ENCODE measurements at places on chromosomes 1 and 21.

DNA sequence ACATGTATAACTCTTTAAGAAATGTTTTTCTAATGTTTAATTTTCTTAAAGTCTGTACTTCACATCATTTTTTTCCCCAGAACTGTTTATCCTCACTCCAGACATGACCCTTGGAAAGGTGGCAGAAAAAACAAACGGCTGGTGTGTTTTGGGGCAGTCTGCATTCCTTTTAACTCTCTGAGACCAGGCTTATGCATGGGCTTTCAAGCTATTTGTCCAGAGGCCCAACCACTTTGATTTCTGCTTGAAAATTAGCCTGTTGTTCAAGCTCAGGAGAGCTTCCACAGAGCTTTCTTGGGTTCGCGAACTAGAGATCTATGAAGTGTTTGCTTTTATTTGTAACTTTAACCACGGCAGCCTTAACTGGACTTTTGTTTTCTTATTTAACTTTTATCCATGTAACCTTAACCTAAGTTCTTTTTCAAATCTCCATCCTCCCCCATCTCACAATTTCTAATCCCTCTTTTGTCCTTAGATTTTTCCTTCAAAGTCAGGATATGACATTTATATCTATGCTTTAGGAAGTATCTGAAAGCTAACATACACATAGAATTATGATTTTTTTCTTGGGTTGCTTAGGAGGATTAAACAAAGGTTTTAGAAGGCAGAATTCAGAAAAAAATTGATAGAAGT lies 111.8 kb downstream of the FGGY start:
- DNase-seq, result no peak

GRCh38 chr1:53576866-53577760 lies 117.9 kb downstream of the DMRTB1 start:
- no peak for DNase-seq

- DNase-seq, result no peak
These were observed 7.3 kb downstream of the KRTAP10-1 start for GRCh38 chr21:44532712-44533111.

- DNase-seq, result no peak
These were observed 6.1 kb downstream of the NPL start for GRCh38 chr1:182795563-182796228.

- no peak for DNase-seq
These were observed 12.1 kb downstream of the MCL1 start for GRCh38 chr1:150567341-150567716.

GRCh38 chr1:27348861-27349783 lies 7.3 kb downstream of the SYTL1 start:
- no peak for DNase-seq

DNA sequence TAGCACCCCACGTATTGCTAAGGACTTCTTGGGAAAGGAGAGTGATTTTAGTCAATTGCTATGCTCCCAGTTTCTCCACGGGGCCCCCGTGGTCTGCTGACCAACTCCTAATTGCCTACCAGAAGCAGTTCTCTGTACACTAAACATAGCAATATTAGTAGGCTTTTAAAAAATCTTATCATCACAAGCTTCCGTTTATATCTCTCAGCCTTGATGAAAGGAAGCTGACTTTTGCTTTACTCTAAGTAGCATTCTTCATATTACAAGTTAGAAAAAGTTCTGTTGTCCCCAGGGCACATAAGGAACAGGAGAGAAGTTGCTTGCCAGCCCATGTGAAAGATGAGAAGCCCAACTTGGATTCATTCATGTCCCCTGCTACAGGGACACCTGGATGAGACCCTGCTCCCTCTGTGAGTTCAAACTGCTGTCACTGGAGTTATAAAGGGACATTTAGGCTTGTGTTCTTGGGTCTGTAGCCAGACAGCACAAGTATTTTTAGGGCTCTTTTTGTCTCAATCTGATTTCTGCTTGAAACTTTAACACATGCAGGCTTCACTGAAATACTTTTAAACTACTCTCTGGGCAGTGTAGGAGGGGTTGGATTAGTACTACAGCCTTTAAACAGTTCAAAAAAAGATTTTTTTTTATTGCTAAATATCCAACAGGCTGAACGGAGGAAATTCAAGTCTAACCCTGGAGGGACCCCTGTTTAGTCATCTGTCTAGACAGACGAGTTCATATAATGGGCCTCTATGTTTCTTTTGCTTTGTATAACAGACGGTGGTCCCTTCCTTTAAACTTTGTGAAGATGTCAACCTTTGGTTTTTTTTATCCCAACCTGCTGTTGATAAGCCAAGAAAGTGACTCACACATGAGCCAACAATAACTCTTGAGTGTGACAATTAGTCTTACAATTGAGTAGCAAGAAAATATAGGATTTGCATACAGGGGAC lies 29.5 kb downstream of the TGFB2 start:
- DNase-seq, result no peak

GRCh38 chr1:117537291-117537920 lies 68.4 kb upstream of the TENT5C start:
- no peak for DNase-seq

DNA sequence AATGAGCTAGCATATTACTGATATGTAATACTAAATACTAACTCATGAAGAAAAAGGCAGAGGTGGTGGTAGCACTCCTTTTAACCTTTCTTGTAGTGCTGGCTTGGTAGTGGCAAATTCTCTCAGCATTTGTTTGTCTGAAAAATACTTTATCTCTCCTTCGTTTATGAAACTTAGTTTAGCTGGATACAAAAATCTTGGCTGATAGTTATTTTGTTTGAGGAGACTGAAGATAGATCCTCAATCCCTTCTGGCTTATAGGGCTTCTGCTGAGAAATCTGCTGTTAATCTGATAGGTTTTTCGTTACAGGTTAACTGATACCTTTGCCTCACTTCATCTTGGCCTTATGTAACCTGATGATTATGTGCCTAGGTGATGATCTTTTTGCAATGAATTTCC lies 87.8 kb downstream of the LYPLAL1 start:
- DNase-seq, result no peak

GRCh38 chr1:191839891-191840290 lies 318.4 kb upstream of the RGS18 start:
- DNase-seq, result no peak

GRCh38 chr1:229643996-229644745 lies 18.1 kb downstream of the URB2 start:
- DNase-seq, result no peak

DNA sequence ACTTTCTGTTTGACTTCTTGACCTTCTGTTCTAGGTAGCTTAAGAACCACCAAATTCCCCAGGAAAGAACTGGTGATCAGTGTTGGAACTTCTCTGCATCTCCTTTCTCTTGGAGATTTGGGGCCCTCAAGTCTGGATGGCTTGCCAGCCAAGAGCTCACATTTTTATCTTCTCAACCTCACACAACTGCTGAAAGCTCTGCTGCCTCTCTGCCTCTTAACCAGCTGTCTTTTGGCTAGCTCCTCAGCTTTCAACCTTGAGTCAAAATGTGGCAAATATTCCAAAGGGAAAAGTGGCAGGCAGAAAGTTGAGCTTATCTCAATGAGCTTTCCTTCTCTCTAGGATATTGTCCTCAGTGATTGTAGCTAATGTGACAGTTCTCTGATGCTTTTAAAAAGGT lies 89.2 kb upstream of the CCDC190 start:
- no peak for DNase-seq

GRCh38 chr1:168829876-168830275 lies 100.9 kb upstream of the DPT start:
- DNase-seq, result no peak

DNA sequence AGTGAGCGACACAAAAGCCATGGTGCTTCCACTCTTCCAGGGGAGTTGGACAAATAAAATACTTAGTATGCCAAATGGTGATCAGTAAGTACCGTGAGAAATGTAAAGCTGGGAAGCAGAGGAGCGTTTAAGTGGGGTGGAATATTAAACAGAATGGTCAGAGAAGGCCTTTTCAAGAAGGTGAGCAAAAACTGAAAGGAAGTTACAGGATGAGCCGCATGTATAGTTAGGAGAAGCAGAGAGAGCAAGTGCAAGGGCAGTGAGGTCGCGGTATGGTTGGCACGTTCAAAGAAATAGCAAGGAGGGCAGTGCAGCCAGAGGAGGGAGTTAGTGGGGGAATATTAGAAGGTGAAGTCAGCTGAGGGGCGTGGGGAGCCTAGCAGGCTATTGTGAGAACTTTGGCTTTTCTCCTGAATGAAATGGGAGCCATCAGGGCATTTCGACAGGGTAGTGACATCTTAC lies 748 bp upstream of the ATP6V0B start:
- DNase-seq, result no peak

GRCh38 chr1:197614916-197615692 lies 160.2 kb downstream of the DENND1B start:
- DNase-seq, result no peak

GRCh38 chr1:159800177-159800930 lies 1.8 kb upstream of the FCRL6 start:
- no peak for DNase-seq

DNA sequence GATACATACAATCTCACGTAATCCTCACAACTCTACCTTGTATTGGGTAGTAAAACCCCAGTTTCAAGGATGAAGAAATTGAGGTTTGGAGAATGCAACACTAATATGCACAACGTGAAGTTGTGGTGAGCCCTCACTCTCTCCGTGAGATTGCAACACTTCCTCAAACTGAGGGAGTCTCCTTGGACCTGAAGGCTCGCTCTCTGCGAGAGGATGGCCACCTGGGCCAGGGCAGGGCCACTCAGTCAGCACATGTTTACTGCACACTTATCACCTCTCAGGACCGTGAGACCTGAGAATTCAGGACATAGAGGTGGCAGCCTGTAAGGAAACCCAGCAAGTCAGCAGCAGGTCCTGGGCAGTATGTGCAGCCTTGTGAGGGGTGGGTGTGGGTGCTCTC lies 8.7 kb downstream of the SH3BP5L start:
- no peak for DNase-seq

DNA sequence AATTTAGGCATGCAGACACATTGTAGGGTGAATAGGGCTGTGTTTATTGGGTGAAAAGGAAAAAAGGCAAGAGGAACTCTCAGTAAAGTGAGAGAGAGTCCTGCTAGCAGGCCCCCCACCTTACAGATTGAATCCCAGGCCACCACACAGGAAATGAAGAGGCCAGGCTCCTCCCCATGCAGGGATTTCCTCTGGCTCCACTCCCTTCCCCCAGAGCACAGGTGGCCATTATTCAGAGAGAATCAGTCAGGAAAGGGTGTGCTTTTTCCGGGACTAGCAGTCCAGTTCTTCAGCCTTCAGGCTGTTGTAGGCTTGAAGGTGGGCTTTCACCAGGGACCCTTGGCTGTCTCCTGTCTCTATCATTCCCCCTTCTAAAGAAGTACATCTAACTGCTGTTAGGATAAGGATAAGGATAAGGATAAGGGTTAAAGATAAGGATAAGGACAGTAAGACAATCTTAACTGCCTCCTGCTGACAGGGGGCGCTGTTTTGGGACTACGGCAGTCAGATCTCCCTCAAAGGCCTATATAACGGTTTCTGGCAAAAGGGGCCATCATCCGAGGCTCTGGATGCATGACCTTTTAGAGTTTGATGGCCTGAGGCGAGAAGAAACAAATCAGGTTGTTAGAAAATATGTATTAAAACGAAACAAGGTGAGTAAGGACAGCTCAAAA lies 26.3 kb downstream of the ZNF648 start:
- no peak for DNase-seq

DNA sequence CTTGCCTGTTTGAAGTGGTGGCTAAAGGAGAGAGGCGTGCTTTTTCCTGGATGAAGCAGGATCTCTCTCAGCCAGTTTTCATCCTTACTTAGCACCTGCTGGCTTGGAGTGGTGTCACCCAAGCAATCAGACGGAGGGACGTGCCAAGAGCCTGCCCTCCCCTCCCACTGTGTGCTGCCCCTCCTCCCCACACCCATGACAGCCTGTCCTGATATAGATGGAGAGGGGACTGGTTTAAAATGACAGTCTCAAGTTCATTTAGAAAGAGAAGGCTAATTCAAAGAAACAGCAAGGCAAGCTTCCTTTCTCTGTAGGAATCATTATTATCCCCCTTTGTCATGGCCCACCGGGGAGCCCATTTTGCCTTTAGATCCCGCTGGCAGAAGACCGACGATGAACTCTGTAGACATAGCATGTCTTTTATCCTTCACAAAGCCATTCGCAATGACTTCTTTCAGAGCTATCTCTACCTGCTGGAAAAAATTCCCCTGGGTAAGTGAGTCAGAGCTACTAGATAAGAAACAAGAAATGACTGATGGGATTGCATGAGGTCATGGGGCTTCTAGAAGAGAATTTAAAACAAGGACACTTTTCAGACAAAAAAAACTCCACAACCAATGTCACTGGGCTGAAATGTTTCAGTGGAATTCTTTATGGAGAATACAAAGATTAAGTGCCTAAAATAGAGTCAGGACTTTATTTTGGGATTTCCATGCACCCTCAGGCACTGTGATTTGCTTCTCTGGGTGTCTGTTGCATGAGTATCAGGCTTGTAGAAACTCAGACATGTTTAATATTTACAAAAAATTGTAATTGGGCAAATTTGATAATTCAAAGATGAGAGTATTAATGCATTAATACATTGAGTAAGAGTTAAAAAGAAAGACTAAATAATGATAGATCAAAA lies at the start of gene NTMT2:
Gene NTMT2 (plus strand): TSS at position 190 of the 907 bp plus-strand sequence. CDS start 149 bp downstream, at position 339.
- DNase-seq, result no peak

GRCh38 chr1:32100807-32101708 lies 6.8 kb upstream of the KPNA6 start:
- DNase-seq, result peak; percentile 45

- DNase-seq, result no peak
These were observed 13.4 kb downstream of the ADORA1 start for GRCh38 chr1:203140743-203141520.

- no peak for DNase-seq
These were observed 990.3 kb downstream of the PLA2G4A start for GRCh38 chr1:187819086-187819485.

GRCh38 chr1:217140041-217140901 lies 417.0 kb upstream of the ESRRG start:
- no peak for DNase-seq

- no peak for DNase-seq
These were observed 994 bp downstream of the FAM229A start for GRCh38 chr1:32361308-32361673.

DNA sequence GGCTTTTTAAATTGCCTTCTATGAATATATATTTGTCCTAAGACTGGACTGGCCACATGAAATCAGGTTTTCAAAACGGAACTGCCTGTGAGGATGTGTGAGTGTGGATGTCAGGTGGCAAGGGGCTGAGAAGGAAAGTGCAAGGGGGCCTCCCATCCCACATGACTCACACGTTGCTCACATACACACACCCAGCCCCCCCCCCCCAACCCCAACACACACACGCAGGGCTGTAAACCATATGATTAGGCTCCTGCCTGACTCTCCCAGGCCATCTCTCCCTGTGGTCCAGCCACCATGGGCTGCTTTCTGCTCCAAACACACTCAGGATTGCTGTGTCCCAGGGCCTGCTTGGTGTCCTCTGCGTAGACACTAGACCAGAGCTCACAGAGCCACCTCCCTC lies 22.4 kb downstream of the DEGS1 start:
- DNase-seq, result peak; percentile 51

Data from AG09309 (cell line).